CD4-positive, alpha-beta T cell treated with Interleukin-15 for 1 hour (primary cell): ENCODE measurements at places on chromosomes 6 and 20.

DNA sequence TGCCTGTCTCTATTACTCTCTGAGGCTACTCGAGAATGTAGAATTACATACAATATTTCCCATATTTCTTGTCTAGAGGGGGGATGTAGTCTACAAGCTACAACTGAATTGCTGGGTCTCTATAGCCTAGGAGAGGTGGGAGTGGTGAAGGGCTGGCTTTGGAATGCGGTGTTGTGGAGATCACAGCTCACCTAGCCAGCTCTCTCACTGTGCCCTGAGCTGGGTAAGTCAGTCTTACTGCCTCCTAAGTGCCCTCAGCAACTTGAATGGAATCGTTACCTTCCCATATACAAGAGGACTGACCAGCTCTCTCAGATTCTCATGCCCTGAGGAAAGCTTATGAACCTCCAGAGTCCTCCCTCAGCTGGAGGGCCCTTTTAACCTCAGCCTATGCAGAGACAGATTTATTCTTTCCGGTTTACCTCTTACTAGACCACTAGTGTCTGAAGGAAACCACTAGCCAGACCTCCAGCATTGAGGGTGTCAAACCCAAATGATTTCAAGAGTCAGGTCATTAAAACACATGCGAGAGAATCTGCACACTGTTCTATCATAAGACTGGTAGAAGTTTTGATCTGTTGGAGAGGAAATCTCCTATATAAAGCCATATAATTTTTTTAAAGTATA, 20.6 kb downstream of the VIP start:
- no peak for DNase-seq

- DNase-seq = no peak
These were observed 363.9 kb downstream of the PREX1 start for GRCh38 chr20:48463916-48464315.

GRCh38 chr6:52929321-52930164, 20.0 kb upstream of the GSTA3 start:
- DNase-seq = no peak

- DNase-seq = no peak
These were observed 453.2 kb upstream of the PTCHD4 start for GRCh38 chr6:48564036-48564820.

DNA sequence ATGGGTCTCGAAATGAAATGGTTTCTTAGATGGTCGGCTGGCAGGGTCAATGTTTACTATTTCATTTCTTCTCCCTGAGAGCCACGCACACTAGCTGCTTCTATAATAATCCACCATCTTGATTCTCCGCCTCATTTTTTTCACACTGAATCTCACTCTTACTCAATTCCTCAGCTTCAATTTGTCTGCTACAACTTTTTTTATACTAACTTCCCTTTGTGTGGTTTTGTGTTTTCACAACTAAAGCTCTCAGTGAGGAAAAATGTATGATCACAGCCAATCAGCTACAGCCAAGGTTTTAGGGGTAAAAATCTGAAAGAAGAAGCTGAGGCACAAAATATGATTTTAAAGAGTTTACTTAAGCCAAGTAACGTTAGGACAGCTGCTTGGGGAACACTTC, 1309.4 kb downstream of the EPHA7 start:
- no peak for DNase-seq

DNA sequence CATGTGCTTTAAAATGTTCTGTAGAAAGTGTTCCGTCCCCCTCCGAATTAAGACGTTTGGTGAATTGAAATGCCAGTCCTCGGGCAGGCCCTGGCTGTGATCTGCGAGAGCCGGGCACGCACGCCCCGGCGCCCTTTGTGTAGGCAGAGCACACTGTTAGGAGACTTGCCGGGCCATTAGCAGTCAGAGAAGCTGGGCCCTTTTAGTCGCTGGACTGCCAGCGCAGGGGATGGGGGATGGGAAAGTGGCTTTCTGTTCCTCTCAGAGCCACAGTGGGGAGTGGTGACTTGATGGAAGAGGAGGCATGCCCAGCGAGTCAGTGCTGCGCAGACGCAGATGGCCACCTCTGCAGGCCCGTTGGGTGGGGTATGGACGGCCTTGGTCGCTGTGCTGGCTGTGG, 2.2 kb downstream of the PPP1R3G start:
- peak; percentile 58 for DNase-seq

DNA sequence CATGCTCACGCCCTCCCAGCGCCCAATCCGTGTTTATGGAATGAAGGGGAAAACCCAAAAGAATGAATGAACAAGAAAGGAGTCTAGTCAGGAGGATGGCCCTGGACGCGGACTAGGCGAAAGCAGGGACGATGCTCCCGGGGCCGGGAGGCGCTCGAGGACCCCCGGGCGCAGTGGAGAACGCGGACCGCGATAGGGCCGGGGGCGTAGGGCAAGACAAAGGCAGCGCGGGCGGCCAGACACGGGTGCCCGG, 758 bp downstream of the GCLC start:
- DNase-seq = no peak

DNA sequence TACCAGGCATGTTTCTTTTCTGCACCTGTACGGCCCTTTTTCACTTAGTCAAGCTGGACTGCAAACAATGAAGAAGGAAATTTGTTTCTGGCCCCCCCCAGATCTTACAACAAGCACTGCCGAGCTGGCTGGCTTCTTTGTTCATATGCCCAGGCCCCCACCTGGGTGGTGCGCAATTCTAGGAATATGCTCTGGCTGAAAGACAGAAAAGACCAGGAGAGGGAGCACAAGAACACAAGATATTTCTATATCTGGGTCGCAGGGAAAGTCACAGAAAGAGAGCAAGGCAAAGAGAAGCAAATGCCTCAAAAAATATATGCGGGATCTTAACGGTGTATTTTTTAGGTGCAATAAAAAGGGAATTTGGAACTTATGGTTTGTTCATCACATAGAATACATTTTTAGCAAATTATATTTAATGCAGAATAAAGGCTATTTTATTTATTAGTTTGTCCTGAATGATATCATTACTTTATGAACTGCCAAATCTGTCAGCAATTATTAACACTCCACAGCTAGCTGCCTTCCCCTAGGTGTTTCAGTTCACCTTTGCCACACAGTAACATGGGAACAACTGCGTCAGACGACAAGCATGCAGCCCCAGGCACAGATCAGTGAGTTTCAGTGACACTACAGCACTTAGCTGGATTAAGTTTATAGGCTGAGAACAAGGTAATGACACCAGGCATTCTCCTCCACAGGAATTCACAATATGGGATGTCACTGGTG, 76.5 kb downstream of the GJA10 start:
- peak; percentile 23 for DNase-seq

DNA sequence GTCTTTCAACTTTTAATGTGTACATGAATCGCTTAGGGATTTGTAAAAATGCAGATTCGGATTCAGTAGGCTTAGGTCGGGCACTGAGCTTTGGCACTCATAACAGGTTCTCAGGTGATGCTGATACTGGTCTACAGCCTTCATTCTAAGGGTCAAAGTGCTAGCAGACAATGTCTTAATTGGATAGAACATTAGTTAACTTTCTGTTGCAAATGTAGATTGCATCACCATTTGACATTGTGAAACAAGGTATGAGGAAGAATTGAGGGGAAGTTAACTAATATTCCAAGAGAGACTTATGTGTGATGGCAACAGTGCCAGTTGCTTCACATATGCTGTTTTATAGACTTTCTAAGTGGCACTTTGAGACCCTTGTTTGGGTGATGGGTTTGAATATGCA, 86.9 kb downstream of the MLIP start:
- DNase-seq = no peak

GRCh38 chr6:136103763-136104311, 146.3 kb downstream of the MTFR2 start:
- DNase-seq = no peak

GRCh38 chr20:17298171-17298570, 71.3 kb downstream of the PCSK2 start:
- no peak for DNase-seq

GRCh38 chr6:41571021-41571780, 25.0 kb downstream of the FOXP4 start:
- no peak for DNase-seq

DNA sequence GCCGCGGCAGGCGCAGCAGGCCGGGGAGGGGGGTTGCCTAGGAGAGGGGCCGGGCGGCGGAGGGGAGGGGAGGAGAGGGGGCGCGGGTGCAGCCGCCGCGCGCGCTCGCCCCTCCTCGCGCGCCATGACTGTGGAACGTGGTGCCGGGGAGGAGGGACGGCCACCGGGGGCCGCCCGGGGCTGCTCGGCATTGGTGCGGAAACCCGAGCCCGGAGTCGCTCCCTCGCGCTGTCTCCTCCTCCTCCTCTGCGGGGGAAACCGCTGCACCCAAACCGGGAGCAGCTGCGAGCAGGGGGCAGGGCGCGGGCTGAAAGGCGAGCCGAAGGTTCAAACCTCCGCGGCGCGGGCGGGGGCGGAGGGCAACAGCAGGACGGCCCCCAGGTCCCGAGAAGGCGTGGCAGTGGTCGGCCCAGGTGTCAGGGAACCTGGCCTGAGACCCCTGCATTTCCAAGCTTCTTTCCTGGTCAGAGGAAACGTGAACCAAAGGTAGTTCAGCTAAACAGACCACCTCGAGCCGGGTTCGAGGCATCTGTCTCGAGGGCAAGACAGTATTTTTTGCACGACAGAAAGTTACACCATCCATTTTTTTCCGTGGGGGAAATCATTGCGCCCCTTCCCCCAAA, 1.4 kb upstream of the TRERF1 start:
- peak; percentile 68 for DNase-seq

DNA sequence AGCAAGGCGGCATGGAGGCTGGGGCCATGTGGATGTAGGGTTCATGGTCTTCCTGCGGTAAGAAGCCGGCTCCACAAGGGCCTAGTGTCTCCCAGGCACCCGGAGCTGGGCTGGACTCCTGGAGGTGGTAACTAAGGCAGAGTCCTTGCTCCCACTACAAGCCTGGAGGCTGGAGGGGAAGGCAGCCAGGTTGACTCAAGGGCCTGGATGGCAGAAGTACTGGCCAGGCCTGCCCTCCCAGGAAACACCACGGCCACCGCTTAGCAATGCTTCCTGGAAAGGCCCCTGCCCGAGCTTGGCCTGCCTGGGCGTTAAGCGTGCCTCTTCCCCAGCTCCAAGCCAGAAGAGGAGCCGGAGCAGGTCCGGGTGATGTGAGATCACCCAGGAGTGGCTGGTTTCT, 182.0 kb downstream of the ZDHHC14 start:
- DNase-seq = no peak

GRCh38 chr20:55386686-55387085, 618.6 kb downstream of the CBLN4 start:
- DNase-seq = no peak

- DNase-seq = no peak
These were observed 385.1 kb downstream of the SMOC2 start for GRCh38 chr6:168826078-168826390.

DNA sequence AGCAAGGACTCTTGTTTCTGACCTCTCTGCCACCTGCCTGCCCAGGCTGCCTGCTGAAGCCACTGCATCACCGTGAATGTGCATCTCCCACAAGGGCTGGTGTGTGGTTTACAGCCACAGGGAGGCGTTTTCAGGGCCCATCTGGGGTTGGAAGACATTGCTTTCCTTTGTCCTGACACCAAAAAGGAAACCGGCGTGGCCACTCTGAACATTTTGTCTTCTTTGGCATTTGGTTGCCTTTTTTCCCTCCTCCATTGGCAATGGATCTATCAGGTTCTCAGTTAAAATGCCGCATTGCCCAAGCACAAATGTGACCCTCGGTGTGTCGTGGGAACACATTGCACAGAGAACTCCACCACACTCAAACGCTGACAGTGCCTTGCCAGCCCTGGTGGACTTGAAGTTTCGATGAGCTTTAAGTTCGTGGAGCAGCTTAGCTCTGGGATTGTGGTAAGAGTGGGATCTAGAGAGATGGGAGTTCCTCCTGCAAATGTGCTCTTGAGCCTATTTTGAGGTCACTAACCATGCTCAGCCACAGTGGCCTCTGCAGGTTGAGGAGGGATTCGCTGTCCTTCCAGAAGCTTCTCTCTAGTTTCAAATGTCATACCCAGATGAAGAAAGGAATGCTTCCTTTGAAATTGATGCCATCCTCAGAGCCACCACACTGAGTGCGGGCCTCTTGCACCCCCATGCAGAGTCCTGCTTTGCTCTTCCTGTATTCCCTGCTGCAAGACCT, 14.8 kb upstream of the PCK1 start:
- no peak for DNase-seq

DNA sequence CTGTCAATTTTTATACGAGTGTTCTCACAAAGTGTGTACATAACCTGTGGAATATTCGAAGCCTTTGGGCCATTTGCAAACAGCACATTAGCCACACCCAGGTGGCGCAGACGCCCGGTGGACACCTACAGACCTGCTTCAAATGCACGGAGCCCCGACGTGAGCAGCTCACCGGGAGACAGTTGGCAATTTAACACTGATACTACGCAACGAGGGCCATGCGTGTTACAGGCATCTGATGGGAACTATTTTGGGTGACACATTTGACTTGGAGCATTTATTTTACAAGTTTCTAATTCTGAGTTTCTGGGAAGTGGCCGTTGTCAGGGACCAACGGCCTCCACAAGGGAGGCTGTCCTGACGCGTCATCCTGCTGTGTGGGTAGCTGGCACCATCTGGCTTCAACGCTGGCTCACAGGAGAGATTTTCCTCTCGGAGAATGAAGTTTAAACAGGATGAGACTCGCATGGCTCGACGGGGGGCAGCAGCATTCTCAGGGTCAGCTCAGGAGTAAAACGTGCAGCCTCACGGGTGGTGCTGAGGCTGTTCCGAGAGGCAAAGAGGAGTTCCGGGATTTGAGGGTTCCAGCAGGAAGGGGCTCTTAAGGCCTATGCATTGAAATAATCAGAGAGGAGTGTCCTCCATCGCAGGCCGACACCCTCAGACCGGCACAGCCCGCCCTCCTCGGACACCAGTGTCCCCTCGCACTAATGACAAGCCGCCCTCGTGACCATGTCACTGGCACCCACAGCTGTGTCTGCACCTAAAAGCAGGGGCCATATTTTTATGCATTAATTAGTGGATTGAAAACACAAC, 207.4 kb downstream of the DLL1 start:
- no peak for DNase-seq

- DNase-seq = peak; percentile 30
These were observed 24.5 kb upstream of the SMIM29 start for GRCh38 chr6:34273242-34273805.

GRCh38 chr6:52389626-52390360, 27.8 kb downstream of the PAQR8 start:
- peak; percentile 54 for DNase-seq

- no peak for DNase-seq
These were observed 70.1 kb upstream of the LOC128125822 start for GRCh38 chr6:63502156-63502555.

DNA sequence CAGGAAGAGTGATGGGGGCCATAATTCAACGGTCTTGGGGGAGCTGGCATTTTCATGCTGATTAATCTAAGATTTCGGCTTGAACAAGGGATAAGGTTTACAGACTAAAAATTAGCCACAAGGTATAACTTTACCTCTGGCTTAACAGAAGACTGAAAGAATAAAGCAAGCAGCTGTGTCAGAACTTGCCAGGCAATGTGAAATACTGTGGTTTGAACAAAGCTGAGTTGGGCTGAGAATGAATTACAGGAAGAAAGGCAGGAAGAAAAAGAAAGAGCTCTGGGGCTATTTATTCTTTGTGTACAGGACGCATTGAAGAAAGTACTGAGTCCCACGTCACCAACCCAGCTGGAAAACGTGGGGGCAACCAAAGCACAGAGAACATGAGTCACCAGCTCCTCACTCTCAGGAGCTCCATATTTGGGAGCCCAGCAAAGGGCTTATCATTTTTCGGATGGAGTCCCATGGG, 121.5 kb upstream of the NEDD9 start:
- DNase-seq = peak; percentile 50
